Kidney tubule cell (primary cell): ENCODE measurements at places on chromosomes 2 and 18.

DNA sequence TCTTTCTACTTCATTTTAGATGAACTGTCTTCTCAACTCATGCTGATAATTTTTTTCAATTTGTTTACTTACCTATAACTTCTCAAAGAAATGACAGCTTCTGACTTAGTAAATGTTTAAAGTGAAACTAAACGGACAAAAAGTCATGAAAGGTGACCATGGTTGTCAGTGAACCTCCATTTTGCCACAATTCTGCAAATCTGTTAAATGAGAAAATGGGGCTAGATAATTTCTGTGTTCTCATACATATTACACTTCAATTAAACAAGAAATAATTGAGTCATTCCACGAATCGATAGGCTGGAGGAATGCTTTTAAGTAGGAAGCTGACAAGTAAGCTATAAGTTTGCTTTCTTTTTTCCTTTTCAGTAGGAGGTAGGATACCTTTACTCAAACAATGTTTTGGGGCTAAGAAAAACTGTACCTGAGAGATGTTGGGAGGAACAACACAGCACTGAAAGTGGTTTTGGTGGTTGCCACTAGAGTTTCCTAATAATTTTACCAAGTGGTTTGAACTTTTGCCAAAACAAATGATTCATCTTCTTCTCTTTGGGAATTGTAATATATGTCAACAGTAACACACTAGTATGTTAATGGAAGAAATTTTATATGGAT is 17.1 kb downstream of the DYNAP start:
- DNase-seq: peak; percentile 83

DNA sequence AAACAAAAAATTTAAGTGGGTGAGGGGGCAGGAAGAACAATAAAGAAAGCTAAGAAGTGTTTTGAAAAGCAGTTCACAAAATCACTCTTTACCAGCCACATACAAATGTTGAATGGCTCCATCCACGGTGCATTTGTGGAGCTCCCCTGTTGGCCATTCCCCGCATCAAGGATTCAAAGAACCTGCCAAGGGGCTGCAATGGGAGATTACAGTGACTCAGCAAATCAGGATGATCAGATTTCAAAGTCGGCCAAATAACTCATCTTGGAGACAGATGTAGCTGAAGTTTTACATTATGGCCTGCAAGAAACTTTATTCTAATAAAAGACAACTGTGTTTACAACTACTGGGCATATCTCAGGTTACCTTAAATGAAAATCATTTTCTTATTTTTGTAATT is 26.9 kb downstream of the COL4A3 start:
- DNase-seq: no peak

DNA sequence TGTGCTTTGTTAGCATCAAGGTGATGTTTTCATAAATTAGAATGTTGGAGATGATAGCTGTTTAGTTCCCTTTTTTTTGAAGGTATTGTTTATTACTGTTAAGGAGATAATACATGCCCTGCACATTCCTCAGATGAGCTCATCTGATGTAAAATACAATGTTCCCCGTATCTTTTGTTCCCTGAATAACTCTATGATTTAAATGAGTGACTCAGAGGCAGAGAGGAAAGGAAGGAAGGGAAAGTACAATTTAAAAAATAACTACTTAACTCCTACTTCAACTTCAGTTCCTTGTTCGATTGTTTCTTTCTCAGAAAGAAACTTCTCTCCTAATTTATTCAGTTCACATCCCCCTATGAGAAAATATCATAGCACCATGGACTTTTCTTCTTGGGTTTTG is 208.7 kb downstream of the KCNE4 start:
- DNase-seq: peak; percentile 89

- peak; percentile 20 for DNase-seq
Measured at GRCh38 chr2:177348733-177349693, 43.6 kb upstream of the AGPS start.

- DNase-seq: no peak
Measured at GRCh38 chr2:235803028-235803427, 309.2 kb downstream of the AGAP1 start.

- DNase-seq: no peak
Measured at GRCh38 chr2:216960671-216961268, 100.9 kb upstream of the TNP1 start.

- DNase-seq: peak; percentile 39
Measured at GRCh38 chr2:27804146-27804545, 32.6 kb downstream of the MRPL33 start.

GRCh38 chr18:25164848-25165811 is 186.8 kb downstream of the ZNF521 start:
- DNase-seq: peak; percentile 11

- DNase-seq: peak; percentile 3
Measured at GRCh38 chr2:164205347-164205746, 415.9 kb downstream of the GRB14 start.

DNA sequence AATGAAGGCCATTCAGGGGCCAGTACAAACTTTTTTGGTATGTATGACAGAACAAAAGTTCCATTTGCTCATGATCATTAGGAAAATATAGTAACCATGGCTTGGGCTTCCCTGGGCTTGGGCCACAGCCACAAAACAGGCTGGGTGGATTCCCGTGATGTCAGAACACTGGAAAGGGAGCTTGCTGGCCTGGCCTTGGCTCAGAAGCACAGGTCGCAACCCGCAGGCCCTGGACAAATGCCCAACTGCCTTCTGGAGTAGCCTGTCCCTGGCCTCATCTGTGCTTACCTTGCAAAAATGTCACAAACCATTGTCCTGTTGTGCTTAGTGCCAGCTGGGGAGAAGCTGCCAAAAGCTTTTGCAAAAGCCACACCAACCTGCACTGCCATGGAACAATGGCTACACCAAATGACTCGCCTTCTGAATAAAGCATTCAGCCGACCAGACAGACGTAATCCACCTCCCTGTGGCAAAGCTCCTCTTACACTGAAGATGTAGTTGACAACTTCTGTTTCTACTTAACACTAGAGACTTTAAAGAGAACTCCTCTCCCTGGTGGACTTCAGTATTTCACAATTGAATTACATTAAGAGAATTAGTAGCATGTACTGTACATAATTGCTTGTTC is 125.5 kb downstream of the ANKRD44 start:
- peak; percentile 70 for DNase-seq

DNA sequence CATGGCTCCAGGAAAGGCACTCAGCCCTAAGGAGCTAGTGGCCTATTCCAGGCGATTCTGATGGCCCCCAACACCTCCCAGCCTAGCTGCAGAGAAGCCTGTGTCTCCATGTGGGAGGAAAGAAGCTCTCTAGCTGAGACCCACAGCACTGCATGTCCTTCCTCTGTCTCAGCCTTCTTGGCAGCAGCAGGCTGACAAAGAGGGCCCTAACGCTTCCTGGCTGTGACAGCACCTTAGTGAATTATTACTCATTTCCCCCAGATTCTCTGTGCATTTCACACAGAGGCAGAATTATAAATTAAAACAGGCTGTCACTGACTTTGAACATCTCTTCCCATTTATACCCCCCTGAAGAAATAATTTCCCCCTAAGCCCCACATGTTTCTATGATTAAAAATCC is 206.8 kb downstream of the CLIP4 start:
- peak; percentile 46 for DNase-seq

- DNase-seq: peak; percentile 71
Measured at GRCh38 chr2:142041105-142041504, 89.7 kb downstream of the LRP1B start.

- peak; percentile 100 for DNase-seq
Measured at GRCh38 chr2:44167908-44168680, 581 bp upstream of the PPM1B start.

GRCh38 chr2:289362-290089 is 1.6 kb upstream of the ALKAL2 start:
- DNase-seq: no peak

DNA sequence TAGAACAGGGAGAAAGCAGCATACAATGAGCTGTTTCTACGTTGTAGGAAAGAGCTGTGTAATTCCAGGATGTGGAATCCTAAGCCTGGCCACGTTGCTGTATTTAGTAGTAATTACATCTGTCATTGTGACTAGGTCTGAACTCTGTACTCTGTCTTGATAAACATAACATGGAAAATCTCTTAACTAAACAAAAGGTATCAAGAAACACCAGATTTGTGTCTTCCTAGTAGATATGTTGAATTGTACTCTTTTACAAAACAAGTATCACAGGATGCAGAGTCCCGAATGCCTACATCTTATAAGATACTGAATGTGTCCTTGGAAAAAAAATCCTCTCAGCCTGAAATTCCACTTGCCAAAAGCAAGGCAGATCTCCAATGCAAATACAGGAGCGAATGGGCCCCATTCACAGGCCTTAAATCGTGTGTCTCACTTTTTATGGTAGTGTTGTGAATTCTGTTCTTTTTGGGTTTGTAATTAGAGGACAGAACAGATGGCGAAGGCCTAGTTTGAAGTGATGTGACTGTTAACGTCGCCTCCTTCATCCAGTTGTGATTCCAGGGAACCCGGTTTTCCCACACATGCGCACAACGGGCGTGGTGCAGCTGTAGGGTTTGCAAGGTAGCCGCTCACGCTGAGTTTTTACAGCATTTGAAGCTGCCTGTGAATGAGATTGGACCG is 246.5 kb downstream of the GBX2 start:
- no peak for DNase-seq

GRCh38 chr2:45585267-45585861 is 25.7 kb downstream of the SRBD1 start:
- peak; percentile 46 for DNase-seq

DNA sequence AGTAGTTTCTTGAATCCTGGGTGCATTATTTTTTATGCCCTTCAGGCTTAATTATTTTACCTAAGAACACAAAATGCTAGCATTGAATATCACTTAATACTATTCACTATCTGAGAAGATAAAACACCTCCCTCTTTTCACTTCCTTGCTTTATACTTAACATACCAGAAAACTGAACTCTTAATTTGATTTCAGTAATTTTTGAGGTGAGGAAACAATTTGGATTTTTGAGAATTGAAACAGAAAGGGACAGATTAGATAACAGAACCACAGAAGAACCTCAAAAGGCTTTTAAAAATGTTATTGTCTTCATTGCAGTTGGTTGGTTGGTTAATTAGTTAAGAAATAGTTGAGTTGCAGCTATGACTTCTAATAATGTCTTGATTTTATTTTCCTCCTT is 69.5 kb downstream of the GPD2 start:
- no peak for DNase-seq

DNA sequence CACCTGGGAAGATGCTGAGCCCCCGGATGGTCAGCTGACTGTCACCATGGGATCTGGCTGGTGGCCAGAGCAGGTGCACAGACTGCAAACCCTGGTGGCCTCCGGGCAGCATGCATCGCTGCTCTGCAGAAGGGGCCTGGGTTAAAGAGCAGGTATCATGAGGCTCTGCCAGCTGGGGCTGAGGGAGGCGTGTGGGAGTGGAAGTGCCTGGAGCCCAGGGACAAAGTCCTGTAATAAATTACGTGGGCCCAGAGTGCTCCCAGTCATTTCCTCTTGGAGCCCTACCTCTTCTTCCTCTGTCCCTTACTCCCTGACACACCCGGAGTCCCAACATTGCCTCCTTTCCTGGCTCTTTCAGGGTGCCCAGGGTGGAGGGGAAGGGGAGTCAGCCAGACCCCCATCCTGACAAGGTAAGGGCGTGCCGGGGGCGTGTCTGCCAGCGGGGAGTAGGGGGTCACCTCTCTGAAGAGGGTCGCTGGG is at the start of gene MYO7B:
Gene MYO7B, plus strand, starts transcription at position 262 of the 480 bp plus-strand sequence. CDS start 24,040 bp downstream, outside the sequence.
- DNase-seq: peak; percentile 31

DNA sequence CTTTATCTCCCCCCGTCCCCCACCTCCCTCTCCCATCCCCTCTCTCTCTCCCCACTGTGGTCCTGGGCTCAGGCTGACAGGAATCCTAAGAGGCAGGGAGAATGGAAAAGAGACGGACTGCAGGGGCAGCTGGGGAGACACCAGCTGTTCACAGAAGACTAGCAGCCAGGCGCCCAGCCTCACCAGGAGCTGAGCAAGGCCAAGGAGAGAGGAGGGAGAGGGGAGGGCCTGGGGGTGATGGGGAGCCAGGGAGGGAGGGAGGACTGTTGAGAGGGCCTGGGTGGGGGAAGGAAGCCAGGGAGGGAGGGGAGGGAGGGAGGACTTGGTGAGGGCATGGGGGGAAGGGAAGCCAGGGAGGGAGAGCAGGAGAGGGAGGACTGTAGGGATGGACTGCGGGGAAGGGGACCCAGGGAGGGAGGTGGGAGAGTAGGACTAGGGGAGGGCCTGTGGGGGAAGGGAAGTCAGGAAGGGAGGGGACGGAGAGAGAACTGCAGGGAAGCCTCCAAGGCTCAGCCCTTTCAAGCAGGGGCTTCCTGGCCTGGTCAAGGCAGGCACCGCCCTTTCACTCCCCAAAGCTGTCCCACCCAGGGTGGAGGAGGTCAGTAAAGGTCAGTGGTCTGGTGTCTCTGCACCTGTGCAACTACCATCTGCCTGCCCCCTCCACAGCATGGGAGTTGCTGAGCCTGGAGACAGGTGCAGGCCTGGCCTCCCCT is 517.7 kb upstream of the MYT1L start:
- no peak for DNase-seq

- no peak for DNase-seq
Measured at GRCh38 chr2:63780518-63781155, 61.1 kb upstream of the UGP2 start.

- DNase-seq: no peak
Measured at GRCh38 chr2:239946562-239946863, 78.6 kb downstream of the NDUFA10 start.

DNA sequence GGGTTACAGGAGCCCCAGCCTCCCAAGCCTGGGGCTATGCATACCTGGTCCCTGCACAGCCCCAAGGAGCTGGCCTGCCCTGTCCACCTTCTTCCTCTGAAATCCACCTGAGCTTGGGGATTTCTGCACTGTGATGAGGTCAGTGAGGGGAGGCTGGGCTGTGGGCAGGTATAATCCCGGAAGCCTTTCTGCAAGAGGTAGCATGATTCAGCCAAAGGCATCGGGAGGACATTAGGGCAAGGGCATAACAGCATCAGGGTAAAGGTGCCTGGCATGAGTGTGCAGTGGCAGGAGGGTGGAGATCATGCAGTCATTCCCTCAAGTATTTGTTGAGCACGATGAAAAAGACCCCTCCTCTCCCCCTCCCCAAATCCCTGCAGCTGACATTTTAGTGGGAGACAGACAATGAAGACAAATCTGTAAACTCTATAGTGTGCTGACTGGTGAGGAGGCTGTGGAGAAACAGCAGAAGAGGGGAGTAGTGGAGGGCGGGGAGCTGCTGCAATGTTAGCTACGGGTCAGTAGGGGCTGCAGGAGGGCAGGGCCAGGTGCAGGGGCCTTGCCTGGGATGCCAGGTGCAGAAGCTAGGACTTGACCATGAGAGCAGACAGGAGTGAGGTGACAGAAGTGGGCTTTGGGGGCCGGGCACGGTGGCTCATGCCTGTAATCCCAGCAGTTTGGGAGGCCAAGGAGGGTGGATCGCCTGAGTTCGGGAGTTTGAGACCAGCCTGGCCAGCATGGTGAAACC is 18.7 kb downstream of the ZFP36L2 start:
- peak; percentile 76 for DNase-seq

GRCh38 chr2:68662466-68662865 is 19.1 kb downstream of the PROKR1 start:
- DNase-seq: no peak
